Stimulated activated CD8-positive, alpha-beta memory T cell treated with anti-CD3 and anti-CD28 coated beads, Interleukin-2, amount 100 ng/mL, for 48 hours (primary cell): ENCODE measurements at places on chromosomes 7 and 10.

GRCh38 chr7:22715969-22716368, 11.0 kb upstream of the IL6 start:
- DNase-seq = no peak

- DNase-seq = no peak
Observed at GRCh38 chr7:77205706-77206105, 6.1 kb upstream of the FGL2 start.

DNA sequence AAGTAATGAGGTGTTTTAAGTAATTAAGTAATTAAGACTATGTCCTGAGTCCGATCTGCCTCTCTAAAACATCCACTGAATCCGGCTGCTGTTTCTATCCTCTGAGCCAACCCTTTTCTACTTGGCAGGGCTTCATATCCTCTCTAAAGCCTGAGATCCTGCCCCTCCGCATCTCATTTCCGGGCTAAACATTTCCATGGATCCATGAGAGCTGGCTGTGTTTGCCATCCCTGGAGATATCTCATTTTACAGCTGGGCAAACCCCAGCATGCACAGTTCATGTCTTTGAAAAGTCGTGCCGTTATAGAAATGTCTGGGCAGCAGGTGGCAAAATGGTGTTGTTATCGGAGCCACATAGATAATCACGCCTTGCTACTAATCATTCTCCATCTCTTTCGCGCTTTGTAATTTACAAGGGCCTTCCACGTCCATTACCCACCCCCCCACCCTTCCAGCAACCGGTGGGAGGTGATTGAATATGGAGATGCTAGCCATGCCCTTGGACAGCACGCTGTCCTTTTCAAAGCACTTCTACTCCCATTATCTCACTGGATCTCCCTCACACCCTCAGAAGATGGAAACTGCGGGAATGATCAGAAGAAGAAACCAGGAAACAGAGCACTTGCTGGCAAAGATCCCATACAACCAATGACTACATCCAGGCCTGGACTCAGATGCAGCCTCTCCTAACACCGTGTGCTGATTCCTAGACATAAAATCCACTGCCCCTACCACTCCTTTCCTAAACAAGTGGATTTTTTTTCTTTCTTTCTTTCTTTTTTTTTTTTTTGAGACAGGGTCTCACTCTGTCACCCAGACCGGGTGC, 1189.2 kb downstream of the TYW1 start:
- DNase-seq = no peak

DNA sequence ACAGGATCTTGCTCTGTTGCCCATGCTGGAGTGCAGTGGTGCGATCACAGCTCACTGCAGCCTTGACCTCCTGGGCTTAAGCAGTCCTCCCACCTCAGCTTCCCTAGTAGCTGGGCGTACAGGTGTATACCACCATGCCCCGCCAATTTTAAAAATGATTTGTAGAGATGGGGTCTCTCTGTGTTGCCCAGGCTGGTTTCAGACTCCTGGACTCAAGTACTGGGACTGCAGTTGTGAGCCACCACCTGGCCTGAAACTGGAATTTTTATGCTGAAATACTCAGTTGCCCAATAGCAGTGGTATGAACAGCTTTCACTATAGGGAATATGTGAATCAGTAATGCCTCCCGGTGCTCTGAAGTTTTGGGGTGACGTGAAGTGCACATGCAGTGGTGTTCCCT, 7.6 kb downstream of the ZRANB1 start:
- DNase-seq = no peak

GRCh38 chr7:104123786-104124185, 84.0 kb downstream of the ORC5 start:
- DNase-seq = no peak

DNA sequence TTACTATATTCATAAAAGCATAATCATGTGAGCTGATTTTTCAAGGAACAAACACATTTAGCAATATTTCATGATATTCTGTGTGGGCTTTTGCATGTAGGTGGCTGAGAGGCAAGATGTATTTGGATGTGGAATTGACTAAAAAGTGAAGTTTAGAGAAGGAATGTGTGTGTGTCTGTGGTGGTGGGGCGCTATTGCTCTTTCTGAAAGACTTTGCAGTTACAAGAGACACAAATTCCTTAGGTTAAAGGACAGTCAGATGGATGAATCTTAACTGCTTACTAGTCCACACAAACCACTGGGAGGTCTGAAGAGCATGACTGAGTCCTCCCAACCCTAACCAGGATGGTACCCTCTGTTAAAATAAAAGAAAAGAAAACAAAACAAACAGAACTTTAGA, 200.1 kb downstream of the SDHAF3 start:
- no peak for DNase-seq

DNA sequence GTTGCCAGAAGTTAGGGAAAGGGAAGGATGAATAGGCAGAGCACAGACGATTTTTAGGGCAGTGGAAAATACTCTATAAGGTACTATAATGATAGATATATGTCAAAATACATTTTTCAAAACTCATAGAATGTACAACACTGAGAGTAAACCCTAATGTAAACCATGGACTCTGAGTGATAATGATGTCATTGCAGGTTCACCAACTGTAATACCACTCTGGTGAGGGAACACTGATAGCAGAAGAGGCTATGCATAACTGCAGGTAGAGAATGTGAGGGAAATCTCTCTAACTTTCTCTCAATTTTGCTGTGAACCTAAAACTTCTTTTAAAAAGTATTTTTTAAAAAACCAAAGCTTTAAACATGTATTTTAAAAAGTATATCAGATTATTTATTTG, 22.1 kb downstream of the POT1 start:
- DNase-seq = no peak

- no peak for DNase-seq
Observed at GRCh38 chr10:116826803-116827202, 22.5 kb upstream of the ENO4 start.

GRCh38 chr10:112223725-112224124, 40.2 kb upstream of the GPAM start:
- DNase-seq = no peak

GRCh38 chr10:60908031-60908430, 36.0 kb downstream of the RHOBTB1 start:
- no peak for DNase-seq

- DNase-seq = no peak
Observed at GRCh38 chr10:112448888-112449287, 1.9 kb downstream of the VTI1A start.

DNA sequence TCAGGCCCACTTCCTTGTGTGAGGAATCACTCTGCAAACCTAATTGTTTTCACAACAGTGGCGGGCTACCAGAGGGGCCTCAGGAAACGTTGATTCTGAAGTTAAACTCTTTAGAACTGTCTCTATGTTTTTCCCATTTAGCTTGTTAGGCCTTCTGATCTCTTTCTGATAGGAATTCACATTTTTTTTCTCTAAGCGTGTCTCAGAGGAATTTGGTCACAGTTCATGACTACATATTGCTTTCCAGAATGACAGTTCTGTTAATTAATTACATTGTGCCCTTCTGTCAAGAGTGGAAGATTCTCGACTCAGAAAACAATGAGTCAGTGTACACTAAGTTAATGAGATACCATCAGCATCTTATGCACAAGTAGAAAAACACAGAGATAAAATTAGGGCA, 469.2 kb upstream of the C7orf33 start:
- no peak for DNase-seq

DNA sequence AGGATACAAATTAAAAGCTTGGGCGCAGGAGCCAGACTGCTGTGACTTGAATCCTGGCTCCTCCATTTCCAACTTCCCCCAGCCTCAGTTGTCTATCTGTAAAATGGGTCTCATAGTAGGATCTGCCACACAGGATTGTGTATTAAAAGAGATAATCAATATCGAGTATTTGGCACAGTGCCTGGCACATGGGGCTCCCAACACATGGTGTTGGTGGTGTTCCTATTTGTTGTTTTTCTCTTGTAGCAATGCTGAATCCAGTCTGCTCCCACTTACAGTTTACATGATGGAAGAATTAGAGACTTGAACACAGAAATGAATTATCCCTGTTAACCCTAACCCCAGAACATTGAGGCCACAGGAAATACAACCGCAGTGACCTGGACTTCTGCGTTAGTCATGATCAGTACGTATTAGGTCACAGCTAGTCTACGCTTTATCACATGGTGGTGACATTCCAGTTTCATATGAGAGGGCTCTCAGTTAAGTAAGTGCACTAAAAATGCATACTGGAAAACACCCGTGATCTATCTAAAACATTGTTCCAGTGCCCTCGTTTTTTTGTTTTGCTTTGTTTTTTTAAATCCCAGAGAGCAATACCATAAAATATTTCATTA, 169.5 kb upstream of the KLF14 start:
- DNase-seq = no peak

DNA sequence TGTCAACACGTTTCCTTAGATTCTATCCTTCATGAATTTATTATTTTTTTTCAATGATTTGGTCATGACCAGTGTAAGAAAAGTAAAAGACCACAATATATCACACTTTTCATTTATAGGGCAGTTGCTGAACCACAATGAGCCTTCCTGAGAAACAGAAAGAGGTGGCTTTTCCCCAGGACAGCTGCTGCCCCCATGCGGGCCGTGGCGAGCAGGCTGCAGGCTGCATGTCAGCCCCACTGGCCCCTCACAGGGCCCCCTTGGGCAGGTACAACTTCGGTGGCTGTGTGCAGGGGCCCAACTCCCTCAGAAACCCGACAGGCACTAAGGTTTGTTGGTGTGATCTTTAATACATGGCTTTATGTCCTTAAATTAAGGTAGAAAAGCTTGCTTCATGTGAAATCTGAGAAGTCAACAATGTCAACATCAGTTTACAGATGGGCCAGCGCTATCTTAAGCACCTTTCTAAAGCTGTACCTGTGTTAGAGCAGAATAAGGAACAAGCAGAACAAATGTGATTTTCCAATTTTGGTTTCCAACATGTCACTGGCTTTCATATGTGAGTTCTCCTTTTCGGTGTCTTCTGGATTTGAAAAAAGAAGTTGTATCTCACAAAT, 10.6 kb downstream of the BEND7 start:
- no peak for DNase-seq

GRCh38 chr7:51054231-51054630, 262.4 kb downstream of the COBL start:
- DNase-seq = no peak

DNA sequence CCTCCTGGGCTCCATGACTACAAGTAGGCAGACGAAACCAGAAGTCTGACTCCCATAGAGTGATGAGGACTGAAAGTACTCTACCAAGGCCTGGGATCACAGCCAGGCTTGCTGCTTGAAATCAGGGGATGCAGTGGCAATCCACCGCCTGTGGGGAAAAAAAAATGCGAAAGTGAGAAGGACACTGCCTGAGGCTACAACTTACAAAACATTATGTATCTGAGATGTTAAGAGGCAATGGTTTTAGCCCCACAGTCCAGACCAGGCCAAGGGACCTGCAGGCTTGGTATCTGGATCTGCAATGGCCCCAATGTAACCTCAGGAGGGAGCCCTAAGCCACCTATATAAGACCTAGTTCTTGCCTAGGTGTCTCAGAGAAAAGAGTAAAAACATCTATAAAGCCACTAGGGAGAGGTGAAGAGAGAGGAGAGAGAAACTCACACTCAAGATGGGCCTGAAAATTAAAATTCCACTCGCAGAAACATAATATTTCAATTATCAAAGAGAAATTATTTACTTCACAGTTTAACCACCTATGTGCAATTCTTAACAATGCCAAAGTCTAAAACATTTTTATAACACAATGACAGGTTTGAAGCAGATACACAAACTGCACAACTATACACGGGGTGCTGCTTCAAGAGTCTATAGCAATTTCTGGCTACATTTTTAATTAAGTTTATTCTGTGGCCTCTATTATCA, 13.9 kb downstream of the DNAJC1 start:
- DNase-seq = no peak

GRCh38 chr7:42869131-42870020, 42.5 kb downstream of the C7orf25 start:
- DNase-seq = peak; percentile 31

DNA sequence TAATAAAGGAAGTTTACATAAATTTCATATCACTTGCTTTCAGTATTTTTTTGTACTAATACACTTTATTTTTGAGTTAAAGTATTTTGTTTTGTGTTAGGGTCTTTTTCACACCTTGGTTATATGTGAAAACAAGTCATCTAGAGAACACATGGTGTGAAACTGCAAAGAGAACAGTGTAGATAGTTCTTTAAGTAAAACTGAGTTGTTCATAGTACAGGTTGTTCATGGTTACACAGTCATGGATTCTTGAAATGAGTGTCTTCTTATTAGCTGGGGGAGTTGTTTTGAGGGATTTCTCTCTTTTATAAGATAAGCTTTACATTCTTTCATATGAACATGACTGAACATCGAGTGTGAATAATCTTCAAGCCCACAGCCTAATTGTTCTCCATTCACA, 244.2 kb downstream of the THSD7A start:
- DNase-seq = no peak

DNA sequence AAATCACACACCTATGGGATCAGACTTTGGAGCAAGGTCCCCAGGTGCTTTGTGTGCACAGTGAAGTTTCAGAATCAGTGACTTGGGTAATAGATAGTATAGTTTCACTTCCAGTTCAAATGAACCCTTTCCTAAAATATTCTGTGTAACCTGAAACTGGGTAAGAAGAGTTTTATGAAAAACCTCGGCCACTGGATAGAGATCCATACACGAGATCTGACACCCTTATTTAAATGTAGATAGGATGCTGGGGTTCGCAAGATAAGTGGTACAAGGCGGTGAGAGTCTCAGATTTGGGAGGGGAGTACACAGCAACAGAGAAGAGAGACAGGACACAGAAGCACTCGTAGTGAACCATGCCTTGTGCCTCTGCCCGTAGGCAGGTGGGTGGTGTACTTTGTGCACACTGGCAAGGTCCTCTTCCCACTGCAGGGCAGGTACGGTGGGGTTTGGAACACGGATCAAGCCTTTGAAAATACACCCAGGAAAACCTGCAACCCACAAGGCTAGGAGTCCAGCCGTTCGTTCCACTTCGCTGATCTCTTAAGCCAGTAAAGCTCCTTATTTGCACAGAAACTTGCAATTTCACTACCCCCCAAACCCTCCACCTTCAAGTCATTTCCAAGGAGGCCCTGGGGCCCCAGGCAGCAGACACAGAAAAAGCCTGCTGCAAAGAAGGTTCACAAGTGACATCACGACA, 162.8 kb downstream of the USP6NL start:
- no peak for DNase-seq

DNA sequence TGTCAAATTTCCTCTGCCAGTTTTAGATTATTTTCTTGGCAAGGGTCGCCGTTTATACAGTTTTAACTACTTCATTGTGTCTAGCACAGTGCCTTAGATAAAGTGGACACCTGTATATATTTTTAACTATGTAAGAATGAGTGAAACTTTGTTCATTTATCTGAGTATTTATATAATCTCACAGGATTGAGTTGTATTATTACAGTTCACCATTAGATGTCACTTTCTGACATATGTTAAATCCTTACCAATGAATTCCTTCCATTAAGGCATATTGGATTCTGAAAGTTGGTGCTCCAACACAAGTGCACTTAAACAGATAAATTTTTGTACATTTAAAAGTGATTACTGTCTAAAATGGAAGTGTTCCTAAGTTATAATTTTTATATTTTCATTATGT, 43.0 kb downstream of the ZMYND11 start:
- no peak for DNase-seq

GRCh38 chr10:62710182-62710581, 94.3 kb upstream of the ADO start:
- no peak for DNase-seq
